ENCODE measurements at places on chromosomes 16 and 17. TPM values are rescaled to one million over a fixed set of nuclear protein-coding genes. Genes with fewer than 3 reads are reported as not detected.

DNA sequence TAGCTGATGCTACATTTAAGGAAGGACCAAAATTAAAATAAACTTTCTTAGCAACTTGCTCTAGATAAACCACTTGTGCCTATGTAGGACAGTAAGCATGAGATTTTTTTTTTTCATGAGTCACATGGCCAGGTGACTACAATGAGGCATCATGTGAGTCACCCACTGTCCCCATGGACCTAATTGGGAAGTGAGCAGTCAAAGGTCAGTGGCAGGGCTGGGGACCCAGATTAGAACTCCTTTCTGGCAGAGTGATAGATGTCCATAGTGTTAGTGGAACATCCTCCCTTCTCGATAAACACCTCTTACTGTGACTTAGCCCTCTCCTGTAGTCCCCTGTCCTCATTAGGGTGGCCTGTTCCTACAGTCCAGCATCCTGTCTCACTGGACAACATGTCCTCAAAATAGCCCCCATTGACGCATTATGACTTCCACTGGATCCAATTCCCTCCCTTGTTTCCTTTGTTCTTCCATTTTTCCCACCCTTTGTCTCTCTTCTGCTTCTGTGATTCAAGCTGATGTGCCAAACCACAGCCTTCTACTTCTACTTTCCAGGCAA, 12.4 kb downstream of the ITGB3 start:
- no peak for DNase-seq

DNA sequence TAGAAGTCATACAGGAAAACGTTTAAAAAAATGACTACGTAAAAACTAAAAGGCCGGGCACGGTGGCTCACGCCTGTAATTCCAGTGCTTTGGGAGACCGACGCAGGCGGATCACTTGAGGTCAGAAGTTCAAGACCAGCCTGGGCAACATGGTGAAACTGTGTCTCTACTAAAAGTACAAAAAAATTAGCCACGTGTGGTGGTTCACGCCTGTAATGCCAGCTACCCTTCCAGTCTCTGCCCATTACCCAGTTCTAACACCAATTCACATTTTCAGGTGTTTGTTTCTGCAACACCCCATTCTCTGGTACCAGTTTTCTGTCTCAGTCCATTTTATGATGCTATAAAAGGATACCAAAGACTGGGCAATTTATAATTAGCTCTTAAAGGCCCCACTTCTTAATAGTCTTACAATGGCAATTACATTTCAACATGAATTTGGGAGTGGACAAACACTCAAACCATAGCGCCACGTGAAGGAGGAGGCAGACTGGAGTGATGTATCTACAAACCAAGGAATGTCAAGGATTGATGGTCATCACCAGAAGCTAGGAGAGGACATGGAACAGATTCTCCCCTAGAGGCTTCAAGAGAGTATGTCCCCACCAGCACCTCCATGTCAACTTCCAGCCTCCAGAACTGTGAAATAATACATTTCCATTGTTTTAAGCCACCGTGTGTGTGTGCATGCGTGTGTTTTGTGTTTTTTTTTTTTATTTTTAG, 791 bp upstream of the C17orf75 start:
- DNase-seq, result no peak

DNA sequence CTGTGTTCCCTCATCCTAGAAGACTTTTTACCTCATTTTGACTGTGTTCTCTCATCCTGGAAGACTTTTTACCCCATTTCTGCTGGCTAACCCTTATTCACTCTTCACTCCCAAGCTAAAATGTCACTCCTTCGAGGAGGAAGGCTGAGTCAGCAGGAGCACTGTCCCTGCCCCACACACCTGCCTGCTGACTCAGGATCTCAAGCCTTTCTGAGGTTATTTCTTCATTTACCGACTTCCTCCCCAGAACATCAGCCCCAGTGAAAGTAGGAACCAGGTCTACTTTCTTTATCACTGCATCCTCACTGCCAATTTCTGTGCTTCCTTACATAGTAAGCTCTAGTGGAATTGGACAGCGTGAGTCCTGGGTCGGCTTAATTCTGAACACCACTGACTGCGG, 220.6 kb downstream of the HS3ST4 start:
- DNase-seq, result no peak

DNA sequence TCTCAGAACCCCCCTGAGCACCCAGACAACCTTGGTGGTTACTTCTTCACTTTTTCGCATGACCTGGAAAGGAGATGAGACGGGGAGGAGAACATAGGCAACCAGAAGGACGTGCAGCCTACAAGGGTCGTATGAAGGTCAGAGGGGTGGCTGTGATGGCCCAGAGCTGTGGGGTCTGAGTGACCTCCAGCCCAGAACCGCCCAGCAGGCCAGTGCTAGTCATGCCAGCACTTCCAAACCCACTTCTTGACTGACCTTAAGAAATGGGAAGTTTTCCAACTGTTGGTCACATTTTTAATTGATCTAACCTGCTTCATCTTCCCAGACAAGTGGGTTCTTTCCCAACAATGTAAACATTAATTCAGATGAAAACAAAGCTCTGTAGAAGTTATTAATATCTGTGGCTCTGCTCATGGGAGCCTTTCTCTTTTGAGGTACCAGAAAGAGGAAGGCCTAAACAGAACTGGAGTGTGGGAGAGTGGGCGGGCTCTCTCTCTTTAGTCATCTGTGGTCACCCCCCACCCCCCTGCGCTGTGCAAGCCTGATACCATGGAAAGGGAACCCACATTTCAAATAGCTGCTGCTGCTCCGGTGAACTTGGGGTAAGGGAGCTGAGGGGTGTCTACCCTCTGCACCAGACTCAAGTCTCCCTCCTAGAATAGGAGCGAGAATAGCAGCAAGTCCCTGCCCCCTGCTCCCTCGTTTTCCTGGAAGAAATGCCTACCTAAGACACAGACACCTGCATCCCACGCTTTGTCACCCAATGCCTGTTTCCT, 101.6 kb downstream of the RAB11FIP4 start:
- no peak for DNase-seq

CA4 gene
- total RNA-seq, result not detected

- DNase-seq, result peak; percentile 66
These were observed 57.0 kb downstream of the ABR start for GRCh38 chr17:1122533-1123392.

- DNase-seq, result no peak
These were observed 97.7 kb upstream of the FA2H start for GRCh38 chr16:74872302-74872701.

DNA sequence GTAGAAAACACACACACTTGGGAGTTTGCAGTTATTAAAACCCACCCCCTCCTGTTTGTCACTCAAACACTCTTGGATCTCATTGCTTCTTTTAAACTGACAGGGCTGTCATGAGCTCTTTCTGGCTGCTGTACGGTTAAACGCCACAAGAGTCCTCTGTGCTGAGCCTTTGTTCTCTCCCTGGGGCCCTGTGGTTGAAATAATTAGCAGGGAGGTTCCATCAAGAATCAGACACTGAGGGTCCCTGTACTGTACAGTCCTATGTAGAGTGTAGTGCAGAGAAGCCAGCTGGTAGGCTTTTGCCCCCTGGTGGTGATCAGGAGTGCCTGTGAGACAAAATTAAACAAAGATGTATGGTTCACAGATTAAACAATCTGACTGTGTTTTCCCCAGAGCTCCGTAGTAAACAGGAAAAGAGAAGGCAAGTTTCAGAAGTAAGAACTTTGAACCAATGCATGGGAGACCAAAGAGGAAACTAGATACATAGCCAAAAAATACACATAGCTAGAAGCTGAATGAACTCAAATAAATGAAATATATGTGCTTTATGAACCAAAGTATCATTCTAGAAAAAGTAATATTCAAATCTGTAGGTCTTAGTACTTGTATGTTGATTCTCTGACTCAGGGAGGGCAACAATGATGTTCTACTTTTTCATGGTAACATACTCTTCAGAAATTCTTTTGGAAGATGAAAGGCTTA, 1.4 kb upstream of the SSH2 start:
- DNase-seq, result peak; percentile 46

CDH16 gene
- not detected for total RNA-seq

DNA sequence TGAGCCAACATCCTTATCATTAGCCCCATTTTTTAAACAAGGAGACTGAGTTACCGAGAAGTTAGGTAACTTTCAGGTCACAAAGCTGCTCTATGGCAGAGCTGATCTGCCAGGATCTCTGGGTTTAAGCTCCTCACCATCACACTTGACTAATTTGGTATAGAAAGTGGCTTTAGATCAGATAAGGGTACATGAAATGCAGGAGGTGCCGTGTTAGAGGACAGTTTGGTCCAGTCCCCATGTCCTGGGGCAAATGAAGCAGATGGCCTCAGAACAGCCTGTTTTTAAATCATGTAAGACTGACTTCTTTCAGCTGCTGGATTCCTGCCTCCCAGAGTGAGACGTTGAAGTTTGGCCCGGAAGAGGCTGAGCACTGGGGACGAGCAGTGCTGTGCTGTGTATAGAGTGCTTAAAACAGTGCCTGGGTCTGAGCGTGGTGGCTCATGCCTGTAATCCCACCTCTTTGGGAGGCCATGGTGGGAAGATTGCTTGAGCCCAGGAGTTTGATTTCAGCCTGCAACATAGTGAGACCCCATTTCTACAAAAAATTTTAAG, 187.0 kb upstream of the CACNG3 start:
- DNase-seq, result no peak

DNA sequence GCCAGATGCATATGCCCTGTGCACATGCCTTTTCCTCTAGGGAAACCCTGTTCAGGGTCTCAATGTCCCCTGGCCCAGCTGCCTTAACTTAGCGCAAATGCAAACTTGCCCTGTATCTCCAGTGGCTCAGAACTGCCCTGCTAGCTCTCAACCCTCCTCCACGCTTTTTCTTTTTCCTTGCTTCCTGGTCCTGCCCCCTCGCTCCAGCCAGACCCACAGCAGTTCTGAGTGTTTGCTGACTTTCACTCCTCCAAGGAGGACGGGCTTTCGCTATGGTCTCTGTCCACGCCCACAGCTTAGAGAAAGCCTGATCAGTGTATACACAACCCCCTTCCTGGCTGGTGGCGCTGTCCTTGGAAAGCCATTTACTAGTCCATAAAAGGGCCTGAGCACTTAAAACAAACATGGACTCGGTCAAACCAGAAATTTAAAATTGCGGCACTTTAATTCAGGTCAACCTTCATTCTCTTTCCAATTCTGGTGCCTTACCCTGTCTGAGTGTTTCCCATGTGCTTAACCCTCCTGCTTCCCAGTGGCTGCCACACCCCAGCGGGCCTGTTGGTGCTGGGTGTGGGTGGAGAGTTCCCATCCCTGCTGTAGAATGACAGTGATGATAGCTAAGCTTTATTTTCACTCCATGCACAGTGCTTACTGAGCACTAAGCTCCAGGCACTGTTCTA, 15.6 kb upstream of the TMEM98 start:
- DNase-seq, result no peak

DNA sequence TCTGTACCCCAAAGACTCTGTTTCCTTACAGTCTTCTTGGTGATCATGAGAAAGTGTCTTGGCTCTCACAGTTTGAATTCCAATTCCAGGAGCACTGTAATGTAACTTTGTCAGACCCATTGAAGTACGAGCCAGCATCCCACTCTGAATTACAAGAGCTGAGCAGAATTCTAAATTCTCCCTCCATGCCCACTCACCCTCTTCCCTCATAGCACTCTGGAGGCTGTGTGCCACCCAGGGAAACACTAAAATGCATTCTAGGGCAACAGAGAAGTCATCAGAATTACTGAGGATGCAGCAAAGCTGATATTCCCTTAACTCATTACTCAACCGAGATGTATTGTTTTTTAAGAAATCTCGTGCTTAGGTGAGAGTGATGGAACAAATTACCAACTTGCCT, 154.1 kb downstream of the SHISA9 start:
- DNase-seq, result no peak

DNA sequence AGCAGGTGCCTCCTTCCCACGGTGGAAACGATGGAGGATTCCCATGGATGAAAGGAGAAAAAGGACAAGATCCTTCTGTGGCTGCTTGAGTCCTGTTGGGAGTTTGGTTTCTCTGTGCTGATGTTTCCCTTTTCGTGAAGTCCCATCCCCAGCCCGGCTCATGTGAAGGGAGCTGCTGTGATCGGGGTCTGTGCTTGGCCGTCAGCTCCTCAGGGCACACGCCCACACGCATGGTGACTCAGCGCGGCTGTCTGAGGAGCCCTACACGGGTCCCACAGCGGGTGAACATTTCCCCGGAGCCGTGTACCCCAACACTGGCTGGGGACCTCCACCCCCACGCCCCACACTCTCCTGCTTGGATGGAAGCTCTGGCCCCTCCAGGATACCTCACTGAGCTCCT, 44.5 kb upstream of the SSTR5 start:
- no peak for DNase-seq

SCARF1 gene
- 2.3 TPM for total RNA-seq

GRCh38 chr16:53944025-53944424, 240.1 kb downstream of the FTO start:
- DNase-seq, result no peak

DNA sequence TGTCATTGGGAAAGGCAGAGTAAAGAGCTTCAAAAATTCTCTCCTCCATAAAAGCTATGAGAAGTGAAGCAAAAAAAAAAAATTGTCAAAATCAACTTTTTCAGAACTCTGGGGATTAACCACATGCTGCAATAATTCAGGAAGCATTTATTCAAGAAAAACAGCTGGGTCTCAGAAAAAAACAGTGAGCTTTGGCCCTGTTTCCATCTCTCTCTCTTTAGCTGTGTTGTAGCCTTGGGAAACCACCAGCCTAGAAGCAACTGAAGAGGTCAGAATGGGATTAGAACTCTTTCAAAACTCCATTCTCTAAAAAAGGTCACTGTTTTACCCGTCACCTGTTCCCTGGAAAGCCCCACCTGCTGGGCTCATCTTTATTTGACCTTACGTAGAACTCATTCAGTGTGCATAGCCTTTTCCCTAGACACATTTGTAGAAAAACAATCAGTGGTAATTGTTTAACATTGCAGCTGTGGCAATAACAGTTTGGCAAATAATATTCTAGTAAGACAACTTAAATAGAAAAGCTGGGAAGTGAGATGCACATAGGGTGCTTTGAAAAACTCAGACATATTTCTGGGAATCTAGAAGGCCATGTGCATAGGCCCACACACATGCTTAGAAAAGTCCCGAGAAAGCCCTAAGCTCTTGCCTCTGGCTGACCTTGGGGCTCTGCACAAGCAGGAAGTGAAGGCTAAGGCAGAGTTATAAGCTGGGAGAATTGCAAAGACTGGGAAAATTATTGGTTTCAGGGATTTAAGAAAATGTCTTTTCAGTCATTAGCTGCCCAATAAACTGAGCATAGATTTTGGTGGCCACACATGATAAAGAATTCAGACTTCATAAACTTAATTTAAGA, 18.0 kb downstream of the SLC5A11 start:
- DNase-seq, result no peak

GRCh38 chr17:45313996-45314740, 2.7 kb downstream of the MAP3K14 start:
- no peak for DNase-seq

DNA sequence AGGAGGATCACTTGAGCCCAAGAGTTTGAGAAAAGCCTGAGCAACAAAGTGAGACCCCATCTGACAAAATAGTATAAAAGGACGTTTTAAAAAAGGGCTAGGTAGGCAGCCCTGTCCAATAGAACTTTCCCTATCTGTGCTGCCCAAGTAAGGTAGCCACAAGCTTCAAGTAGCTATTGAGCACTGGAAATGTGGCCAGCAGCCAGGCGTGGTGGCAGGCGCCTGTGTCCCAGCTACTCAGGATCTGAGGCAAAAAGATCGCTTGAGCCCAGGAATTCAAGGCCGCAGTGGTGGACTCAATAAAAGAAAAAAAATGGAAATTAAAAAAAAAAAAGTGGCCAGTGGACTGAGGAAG, 1.5 kb upstream of the NQO1 start:
- no peak for DNase-seq

KRT32 gene
- total RNA-seq, result not detected

KRT16 gene
- not detected for total RNA-seq

POLG2 gene
- total RNA-seq, result 37.1 TPM

CLEC19A gene
- not detected for total RNA-seq

FOXN1 gene
- not detected for total RNA-seq

CRYBA1 gene
- not detected for total RNA-seq
